Femur (tissue), 1 donor: ENCODE measurements at places on chromosomes 6 and 20.

GRCh38 chr6:42367353-42368011 lies 84.2 kb downstream of the TRERF1 start:
- DNase-seq = no peak

- no peak for DNase-seq
Measured at GRCh38 chr6:108960601-108961000, 112.4 kb downstream of the ARMC2 start.

DNA sequence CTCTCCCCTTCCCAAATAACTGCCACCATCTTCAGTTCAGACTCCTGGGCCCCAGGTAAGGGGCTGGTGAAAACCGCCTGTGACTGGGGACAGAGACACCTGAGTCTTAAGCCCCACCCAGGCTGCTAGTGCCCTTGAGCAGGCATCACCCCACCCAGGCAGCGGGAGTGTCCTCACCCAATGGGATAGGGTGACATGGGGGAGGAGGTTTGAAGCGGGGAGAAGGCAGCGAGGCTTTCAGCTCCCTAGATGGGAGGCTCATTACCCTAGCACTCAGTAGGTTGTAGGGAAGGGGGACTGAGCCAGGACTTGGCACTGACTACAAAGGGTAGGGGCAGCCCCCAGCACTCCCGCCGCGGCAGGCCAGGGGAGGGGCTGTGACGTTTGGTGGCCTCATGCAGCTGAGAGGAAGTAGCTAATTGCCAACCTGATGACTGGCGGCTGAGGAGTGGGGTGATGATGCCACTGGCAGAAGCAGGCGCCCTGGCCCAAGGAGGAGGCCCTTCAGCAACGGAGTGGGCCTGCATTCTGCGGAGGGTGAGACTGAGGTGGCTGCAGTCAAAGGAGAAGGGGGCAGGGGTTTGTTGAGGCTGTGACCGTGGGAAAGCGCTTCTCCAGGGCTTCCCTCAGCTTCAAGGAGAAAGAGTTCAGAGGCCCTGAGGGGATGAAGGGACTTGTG lies 126.9 kb downstream of the MRPL14 start:
- DNase-seq = no peak

GRCh38 chr6:10746915-10747250 lies 722 bp upstream of the TMEM14B start:
- DNase-seq = no peak

DNA sequence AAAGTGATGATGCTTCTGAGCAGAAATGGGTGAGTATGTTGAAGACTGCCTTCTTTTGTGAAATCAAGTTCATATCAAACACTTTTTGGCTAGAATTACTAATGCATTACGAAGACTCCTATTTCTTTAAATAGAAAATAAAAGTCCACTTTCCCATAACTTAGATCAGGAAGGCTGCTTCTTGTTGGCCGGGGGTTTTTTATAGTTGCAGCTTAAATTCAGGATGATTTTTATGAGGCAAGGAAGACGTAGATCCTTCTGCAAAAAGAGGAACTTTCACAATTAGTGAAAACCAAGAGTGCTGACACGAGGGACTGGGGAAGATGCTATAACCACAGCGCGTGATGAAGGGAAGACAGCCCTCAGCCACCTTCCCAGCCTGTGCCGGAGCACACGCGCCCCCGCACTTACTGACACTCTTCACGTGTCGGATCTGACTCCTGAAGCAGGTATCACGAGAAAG lies 206.1 kb upstream of the PRDM1 start:
- no peak for DNase-seq

DNA sequence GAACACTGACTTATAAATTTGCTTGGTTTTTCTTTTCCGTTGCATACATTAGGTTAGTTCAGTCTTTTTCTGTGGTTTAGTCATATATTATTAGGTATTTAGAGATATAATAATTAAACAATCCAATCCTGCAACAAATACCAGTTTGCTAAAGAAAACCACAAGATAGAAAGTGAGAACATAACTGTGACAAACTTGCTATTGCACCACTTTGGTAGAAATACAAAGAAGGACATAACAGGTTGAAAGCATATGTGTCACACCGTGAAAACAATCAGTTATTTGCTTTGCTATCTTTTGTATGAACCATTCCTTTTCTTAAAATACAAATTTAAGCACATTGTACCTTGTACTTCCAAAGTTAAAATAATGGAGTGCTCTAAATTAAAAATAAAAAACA lies 42.0 kb upstream of the KCNQ5 start:
- DNase-seq = no peak

- DNase-seq = no peak
Measured at GRCh38 chr6:155412335-155412734, 43.3 kb downstream of the NOX3 start.
